Endodermal cell (in vitro differentiated cells): ENCODE measurements at places on chromosomes 7 and 10. TPM values are rescaled to one million over a fixed set of nuclear protein-coding genes. Genes with fewer than 3 reads are reported as not detected.

The VIPR2 gene
- 0.64 to 8.3 TPM (median 0.97 TPM) in 3 replicates for total RNA-seq

The SPDYE9 gene
- total RNA-seq: not detected in 2 replicates

The STEAP4 gene
- total RNA-seq: not detected in 2 replicates

The DLX6 gene
- not detected in 2 replicates for total RNA-seq

The ZNF503 gene
- total RNA-seq: 0.40 and 0.43 TPM in 2 replicates

The WDR11 gene
- 71.0 to 85.8 TPM (median 79.6 TPM) in 3 replicates for total RNA-seq

The ERVW-1 gene
- 1.6 and 2.2 TPM in 2 replicates for total RNA-seq

The GJD4 gene
- total RNA-seq: 0.29 and 0.34 TPM in 2 replicates

DNA sequence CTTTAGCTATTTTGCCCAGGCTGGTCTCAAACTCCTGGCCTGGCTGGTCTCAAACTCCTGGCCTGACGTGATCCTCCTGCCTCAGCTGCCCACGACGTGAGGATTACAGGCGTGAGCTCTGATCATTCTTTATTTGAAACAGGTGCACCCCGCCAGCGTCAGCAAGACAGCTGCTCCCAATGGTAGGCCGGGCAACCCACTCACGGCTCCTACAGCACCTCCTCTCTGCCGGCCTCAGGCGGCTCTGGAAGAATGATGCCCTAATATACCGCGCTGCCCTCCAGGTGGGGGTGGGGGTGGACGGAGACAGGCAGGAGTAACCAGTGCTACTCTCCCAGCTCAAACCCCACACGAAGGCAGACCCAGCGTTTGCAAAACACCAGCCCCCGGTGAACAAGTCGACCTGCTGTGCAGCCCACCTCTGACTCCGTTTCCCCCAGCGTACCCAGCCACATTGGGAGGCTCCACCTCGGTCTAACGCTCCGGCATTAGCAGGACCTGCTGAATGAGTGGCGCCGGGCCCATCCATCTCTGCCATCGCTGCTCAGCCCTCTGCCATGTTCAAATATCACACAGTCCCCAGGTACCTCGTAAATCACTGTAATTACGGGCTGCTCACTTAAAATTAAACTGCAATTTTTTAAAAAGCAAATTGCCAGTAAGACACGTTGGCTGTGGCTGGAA, 148.6 kb downstream of the ELFN1 start:
- H3K27me3 ChIP-seq: no peaks in the 10 kb centered on the region
- H3K4me1 ChIP-seq: no peaks in the 10 kb centered on the region
- DNase-seq: peak; percentile 35
- H3K36me3 ChIP-seq: no peaks in the 10 kb centered on the region

- no peaks in the 10 kb centered on the region for H3K36me3 ChIP-seq
- H3K27me3 ChIP-seq: no peaks in the 10 kb centered on the region
- H3K27ac ChIP-seq: no peak overlapping the region
- H3K4me3 ChIP-seq: no peak overlapping the region
- peaks cover 23% of the 10 kb centered on the region for H3K4me1 ChIP-seq
Measured at GRCh38 chr7:29297194-29297890, 102.8 kb downstream of the CHN2 start.

GRCh38 chr7:25617214-25617613, 388.9 kb upstream of the NPVF start:
- no peak for DNase-seq
- no peak overlapping the region for H3K27ac ChIP-seq
- no peaks in the 10 kb centered on the region for H3K4me1 ChIP-seq
- no peaks in the 10 kb centered on the region for H3K36me3 ChIP-seq

- H3K27ac ChIP-seq: no peak overlapping the region
- H3K36me3 ChIP-seq: no peaks in the 10 kb centered on the region
- no peak overlapping the region for H3K4me3 ChIP-seq
- no peaks in the 10 kb centered on the region for H3K4me1 ChIP-seq
- no peaks in the 10 kb centered on the region for H3K27me3 ChIP-seq
Measured at GRCh38 chr7:3241686-3242258, 59.3 kb upstream of the SDK1 start.

DNA sequence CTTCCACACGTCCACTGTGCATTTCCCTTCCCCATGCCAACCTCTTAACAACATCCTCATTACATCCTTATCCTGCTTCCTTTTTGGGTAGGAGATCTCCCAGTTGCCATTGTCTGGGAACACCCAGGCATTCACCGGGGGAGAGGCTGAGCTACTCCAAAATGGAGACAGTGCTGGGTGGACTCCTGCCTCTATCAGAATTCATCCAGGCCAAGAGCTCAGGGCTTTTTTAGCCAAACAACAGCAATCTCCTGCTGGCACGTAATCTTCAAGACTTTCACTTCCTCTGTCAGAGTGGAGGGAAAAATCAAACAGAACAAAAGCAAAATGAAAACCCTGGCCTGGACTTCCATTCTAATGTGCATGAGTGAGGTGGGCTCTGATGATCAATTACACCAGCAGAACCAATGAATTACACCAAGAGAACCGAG, 245.0 kb downstream of the PRPF18 start:
- H3K36me3 ChIP-seq: no peaks in the 10 kb centered on the region
- no peaks in the 10 kb centered on the region for H3K4me1 ChIP-seq
- H3K27me3 ChIP-seq: no peaks in the 10 kb centered on the region
- H3K4me3 ChIP-seq: no peak overlapping the region

DNA sequence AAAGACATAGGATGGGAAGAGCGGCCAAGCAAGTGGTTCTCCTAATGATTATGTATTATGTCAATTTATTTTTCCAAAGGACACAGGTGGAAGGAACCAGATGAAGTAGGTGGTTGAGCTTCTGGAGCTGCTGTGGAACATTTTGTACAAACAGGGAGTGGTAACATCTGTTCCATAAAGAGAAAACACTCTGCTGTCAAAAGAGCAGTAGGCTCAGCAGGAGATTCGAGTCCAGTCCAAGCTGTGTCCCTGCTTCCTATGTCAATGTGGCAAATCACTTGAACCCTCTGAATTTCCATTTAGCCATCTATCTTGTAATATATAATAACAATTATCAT, 448.0 kb upstream of the ANKRD30A start:
- H3K27me3 ChIP-seq: no peaks in the 10 kb centered on the region
- no peak overlapping the region for H3K4me3 ChIP-seq
- no peak for DNase-seq
- no peak overlapping the region for H3K27ac ChIP-seq
- H3K36me3 ChIP-seq: no peaks in the 10 kb centered on the region
- H3K4me1 ChIP-seq: no peaks in the 10 kb centered on the region

- DNase-seq: peak; percentile 74
- H3K27me3 ChIP-seq: no peaks in the 10 kb centered on the region
- H3K4me3 ChIP-seq: no peak overlapping the region
- no peak overlapping the region for H3K27ac ChIP-seq
- H3K4me1 ChIP-seq: no peaks in the 10 kb centered on the region
Measured at GRCh38 chr7:124152859-124153692, 120.2 kb upstream of the TMEM229A start.

DNA sequence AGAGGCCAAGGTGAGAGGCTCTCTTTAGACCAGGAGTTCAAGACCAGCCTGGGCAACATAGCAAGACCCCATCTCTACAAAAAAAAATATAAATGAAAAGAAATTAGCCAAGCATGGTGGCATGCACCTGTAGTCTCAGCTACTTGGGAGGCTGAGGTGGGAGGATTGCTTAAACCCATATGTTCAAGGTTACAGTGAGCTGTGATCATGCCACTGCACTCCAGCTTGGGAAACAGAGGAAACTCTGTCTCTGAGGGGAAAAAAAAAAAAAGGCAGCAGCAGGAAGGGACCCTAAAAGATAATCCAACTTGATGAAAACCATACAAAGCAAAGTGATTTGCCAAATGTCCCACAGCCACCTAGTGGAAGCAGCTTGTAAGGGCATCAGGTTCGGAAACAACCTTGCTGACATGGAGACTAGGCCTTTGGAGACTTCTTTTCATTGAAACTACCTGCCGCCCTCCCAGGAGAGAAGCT, 15.6 kb upstream of the PBLD start:
- peak; percentile 82 for DNase-seq
- no peaks in the 10 kb centered on the region for H3K27me3 ChIP-seq
- H3K36me3 ChIP-seq: peaks cover 73% of the 10 kb centered on the region
- H3K27ac ChIP-seq: no peak overlapping the region
- H3K4me1 ChIP-seq: no peaks in the 10 kb centered on the region

DNA sequence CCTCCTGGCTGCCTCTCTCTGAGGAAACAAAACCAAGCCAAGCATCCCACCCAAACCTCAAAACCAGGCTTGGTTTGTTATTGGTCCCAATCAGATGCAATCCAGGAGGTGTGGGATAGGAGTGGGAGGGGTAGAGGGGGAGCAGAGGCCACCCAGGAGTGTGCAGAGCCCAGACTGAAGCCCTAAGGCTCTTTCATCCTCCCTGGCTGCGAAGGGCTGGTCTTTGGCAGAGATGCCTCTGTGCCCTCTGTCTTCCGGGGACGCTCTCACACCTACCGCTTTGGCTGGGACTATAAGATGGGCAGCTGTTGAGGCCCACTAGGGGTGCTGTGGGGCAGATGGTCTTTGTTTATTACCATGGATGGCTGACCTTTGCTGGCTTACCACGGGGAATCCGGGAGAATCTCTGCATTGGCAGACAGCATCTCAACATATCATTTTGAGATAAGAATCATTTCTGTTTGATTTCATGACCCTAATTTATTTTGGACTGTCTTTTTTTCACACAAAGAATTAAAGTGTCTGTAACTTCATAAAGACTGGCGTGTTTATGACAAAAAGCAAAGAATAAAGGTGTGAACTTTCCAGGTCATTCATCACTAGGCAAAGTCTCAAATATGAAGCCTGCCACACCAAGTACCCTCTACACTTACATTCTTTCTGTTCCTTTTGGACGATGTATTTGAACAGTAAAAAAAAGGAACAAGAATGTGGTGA, 6.5 kb upstream of the DENND2A start:
- H3K27ac ChIP-seq: no peak overlapping the region
- no peaks in the 10 kb centered on the region for H3K36me3 ChIP-seq
- peaks cover 2% of the 10 kb centered on the region for H3K27me3 ChIP-seq
- peak; percentile 92 for DNase-seq

- H3K4me1 ChIP-seq: peaks cover 14% of the 10 kb centered on the region
- DNase-seq: no peak
- no peaks in the 10 kb centered on the region for H3K27me3 ChIP-seq
- no peak overlapping the region for H3K27ac ChIP-seq
- peaks cover 9% of the 10 kb centered on the region for H3K36me3 ChIP-seq
- no peak overlapping the region for H3K4me3 ChIP-seq
Measured at GRCh38 chr10:116882639-116883038, 33.3 kb downstream of the ENO4 start.

- peak within 1 kb of the TSS; percentile 86 for H3K27ac ChIP-seq
- H3K27me3 ChIP-seq: no peaks in the 10 kb centered on the region
- peak within 1 kb of the TSS; percentile 79 for H3K4me3 ChIP-seq
Measured at GRCh38 chr7:100888988-100889750, at the start of gene UFSP1. TSS of gene UFSP1 (minus strand) at chr7:100889715. CDS start at chr7:100889271, 444 bp downstream.

DNA sequence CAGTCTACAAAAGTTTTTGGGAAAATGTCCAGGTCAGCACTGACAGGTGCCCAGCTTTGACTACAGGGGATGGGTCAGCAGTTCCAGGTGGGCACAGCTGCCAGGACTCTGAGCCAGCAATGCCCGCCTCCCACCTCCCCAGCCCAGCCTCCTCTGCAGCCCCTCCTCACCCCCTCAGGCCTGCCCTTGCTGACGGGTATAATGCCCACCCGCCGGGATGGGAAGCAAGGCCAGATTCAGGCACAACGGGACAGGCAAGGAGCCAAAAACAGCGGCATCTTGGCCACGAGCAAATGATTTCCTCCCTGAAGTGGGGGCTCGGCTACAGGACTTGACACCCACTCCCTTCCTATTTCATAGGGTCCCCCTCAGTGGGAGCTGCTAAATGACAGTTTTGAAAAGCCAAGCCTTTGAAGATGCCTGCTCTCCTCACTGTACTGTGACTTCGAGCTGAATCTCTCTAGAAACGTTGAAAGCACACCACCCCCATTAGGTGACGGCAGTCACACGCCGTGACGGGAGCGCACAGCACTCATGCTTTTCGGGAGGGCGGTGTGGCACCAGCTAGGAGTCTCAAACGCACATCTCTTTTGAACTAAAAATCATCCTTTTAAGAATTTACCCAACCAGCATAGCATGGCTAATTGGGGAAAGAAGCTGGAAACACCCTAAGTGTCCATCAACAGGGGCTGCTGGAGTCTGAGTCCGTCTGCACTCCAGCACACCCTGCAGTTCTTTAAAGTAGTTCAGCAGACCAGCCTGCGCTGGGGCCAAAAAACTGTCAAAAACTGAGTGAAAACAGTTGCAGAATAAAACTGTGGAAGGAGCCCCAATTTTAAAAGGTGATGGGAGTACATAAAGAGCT, 29.6 kb downstream of the MAD1L1 start:
- no peak for DNase-seq
- no peak overlapping the region for H3K4me3 ChIP-seq
- H3K36me3 ChIP-seq: peaks cover 33% of the 10 kb centered on the region
- H3K27ac ChIP-seq: no peak overlapping the region
- H3K27me3 ChIP-seq: no peaks in the 10 kb centered on the region

DNA sequence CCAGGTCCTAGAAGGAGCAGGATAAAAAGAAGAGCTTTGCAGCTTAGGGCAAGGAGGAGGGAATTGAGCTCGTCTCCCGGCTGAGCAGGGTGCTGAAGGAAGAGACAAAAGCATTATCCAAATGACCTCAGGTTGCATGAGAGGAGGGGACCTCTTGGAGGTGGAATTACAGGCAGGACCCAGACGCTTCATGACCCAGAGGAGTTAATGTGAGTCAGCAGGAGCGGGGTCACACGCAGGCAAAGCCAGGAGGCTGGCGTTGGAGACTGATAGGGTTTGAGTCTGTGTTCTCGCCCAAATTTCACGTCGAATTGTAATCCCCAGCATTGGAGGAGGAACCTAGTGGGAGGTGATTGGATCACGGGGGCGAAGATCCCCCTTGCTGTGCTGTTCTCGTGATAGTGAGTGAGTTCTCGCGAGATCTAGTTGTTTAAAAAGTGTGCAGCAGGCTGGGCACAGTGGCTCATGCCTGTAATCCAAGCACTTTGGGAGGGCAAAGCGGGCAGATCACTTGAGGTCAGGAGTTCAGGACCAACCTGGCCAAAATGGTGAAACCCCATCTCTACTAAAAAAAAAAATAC, 63.7 kb upstream of the AUTS2 start:
- H3K4me1 ChIP-seq: no peaks in the 10 kb centered on the region
- H3K36me3 ChIP-seq: no peaks in the 10 kb centered on the region
- no peak overlapping the region for H3K27ac ChIP-seq
- no peak overlapping the region for H3K4me3 ChIP-seq
- H3K27me3 ChIP-seq: no peaks in the 10 kb centered on the region

DNA sequence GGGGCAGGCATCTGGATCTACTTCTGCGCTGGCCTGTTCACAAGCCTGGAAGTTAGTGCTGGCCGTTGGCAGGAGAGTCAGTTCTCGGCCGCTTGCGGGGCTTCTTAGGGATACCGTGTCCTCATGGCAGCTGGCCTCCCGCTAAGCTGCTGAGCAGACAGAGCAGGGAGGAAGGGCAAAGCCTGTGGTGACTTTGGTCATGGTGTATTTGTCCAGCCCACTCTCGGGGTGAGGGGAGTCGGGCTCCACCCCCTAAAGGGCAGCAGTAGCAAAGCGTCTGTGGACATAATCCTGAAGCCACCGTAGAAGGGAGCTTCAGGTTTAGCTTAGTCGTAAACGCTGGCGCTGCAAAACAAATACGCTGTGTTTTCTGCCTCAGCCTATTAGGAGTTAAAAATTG, 12.2 kb downstream of the UBE3C start:
- DNase-seq: peak; percentile 79
- H3K27me3 ChIP-seq: no peaks in the 10 kb centered on the region
- peaks cover 12% of the 10 kb centered on the region for H3K36me3 ChIP-seq
- H3K4me1 ChIP-seq: peaks cover 11% of the 10 kb centered on the region
- no peak overlapping the region for H3K27ac ChIP-seq
- H3K4me3 ChIP-seq: peak overlapping the region; percentile 32
